ENCODE measurements at places on chromosomes 3 and 15.

DNA sequence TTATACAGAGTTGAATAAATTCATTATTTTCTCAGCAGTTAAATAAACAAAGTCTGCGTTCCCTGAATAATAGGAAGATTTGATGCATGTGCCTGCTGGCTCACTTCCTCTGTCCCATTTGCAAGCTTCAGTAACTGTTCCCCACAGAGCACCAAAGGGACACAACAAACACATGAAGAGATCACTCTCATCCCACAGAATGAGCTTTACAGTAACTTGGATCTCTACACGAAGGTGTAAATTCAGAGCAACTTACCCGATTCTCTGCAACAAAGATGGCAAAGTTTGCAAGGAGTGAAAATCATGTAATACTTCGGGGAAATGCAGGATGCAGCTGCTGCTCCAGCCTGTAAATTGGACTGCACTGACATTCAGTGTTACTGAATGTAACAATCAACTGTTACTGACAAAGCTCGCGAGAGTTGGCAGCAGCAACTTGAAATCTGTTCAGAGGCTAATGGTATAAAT, at the start of gene BCHE:
Gene BCHE, minus strand, starts transcription at position 366 of the 468 bp plus-strand sequence. CDS start 6,390 bp downstream, outside the sequence.
- DNase-seq, result peak; percentile 76

GRCh38 chr15:78208887-78209645, 25.3 kb downstream of the ACSBG1 start:
- no peak for DNase-seq

DNA sequence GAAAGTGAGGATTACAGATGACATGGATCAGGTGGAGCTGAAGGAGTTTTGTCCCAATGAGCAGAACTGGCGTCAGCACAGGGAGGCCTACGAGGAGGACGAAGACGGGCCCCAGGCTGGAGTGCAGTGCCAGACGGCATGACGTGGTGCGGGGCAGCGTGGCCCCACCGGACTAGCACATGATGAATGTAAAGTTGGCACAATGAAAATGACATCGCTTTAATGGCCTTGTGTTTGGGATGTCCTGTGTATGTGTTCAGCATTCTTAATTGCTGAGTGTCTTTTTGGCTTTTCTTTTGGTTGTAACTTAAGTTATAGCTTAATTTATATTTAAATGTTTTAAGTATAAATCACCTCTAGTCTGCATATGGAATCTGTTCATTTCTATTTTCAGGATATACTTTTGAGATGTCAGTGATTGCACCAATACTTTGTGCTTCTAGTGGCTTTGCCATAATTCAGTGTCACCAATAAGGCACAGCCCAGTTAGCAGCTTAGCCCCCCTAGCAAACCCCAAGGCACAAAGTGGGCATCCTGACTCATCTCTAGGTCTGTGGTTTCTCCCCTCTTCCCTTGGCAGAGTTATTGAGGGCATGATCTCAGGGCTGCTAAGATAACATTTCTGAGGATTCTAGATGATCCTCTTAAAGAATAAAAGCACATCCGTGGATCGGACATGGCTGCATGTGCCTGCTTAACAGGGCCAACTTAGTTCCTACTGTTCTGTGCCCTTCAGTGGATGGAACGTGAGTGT, 16.1 kb downstream of the DNAJA4 start:
- no peak for DNase-seq

GRCh38 chr15:55942332-55942731, 51.1 kb downstream of the NEDD4 start:
- DNase-seq, result no peak

DNA sequence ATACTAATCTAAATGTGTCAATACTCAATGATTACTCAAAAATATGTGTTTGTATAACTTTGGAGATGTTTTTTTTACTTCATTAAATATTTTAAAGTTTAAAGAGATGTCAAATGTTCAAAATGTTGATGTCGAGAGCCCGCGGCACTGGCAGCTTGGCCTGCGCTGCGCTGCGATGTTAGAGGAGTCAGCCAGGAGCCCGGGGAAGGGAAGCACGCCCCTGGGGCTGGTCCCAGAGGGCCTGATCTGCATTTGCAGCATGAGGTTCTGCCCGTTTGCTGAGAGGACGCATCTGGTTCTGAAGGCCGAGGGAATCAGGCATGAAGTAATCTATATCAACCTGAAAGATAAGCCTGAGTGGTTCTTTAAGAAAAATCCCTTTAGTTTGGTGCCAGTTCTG, 66.4 kb upstream of the ATP2C1 start:
- no peak for DNase-seq

GRCh38 chr3:8460815-8461456, 40.7 kb upstream of the LMCD1 start:
- DNase-seq, result no peak

DNA sequence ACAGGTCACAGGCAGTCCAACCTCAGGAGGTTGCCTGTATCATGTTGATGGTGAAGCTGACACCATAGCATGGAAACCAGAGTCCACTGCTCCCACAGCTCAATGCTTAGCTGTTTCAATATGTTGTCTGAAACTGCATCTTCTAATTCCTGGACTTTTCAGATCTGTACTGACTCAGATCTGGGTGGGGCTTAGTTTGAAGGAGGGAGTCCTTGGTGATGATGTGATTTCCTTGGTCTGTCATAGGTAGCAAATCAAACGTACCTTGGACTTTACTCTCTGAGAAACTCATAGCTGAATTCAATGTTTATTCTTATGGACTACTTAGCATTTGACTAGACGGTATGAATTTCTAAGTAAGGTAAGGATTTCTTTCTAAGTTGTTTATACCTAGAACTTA, at the start of gene HHLA2:
Gene HHLA2, plus strand, starts transcription at position 310 of the 400 bp plus-strand sequence. CDS start 55,266 bp downstream, outside the sequence.
- no peak for DNase-seq

All from femur (tissue), 1 donor.